IMR-90 (cell line): ENCODE measurements at places on chromosomes 3 and 15. TPM values are rescaled to one million over a fixed set of nuclear protein-coding genes. Genes with fewer than 3 reads are reported as not detected.

DNA sequence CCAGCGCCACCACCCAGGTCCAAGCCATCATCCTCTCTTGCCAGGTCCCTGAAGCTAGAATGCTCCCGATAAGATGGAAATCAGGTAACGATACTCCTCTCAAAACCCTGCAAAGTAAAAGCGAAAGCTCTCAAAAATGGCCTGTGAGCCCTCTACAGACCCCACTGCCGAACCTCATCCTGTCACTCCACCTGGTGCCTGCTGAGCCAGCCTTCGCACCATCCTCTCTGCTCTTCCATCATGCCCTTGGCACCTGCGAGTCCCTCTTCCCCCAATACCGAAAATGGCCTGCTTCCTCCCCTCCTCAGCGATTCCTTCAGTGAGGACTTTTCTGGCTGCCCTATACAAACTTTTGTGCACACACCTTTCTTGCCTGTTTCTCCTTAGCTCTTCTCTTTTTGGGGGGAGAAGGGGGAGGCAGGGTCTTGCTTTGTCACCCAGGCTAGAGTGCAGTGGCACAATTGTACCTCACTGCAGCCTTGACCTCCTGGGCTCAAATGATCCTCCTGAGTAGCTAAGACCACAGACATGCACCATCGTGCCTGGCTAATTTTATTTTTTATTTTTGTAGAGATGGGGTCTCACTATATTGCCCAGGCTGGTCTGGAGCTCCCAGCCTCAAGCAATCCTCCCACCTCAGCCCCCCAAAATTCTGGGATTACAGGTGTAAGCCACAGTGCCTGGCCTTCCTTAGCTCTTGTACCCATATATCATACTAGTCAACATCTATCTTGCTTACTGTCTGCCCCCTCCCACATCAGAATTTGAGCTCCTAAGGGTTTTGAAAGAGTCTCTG, 3.0 kb downstream of the IDH2 start:
- no peak for DNase-seq

DNA sequence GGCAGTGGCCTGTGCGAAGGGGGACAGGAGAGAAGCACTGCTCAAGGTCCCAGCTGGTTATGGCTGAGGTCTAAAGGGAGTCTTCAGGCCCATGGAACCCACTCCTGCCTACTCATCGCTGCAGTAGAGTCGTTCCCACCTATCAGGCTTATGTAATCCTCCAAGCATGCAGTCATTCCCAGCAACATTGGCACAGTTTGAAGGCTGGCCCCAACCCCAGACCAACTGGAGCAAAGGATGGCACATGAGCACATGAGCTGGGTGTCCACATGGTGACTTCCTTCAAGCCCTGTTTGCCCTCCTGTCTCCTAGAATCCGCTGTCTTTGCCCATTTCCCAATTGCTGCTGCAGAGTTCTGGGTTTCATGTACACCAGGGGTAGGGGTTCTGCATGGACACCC, 60.5 kb upstream of the FGD5 start:
- no peak for DNase-seq

DNA sequence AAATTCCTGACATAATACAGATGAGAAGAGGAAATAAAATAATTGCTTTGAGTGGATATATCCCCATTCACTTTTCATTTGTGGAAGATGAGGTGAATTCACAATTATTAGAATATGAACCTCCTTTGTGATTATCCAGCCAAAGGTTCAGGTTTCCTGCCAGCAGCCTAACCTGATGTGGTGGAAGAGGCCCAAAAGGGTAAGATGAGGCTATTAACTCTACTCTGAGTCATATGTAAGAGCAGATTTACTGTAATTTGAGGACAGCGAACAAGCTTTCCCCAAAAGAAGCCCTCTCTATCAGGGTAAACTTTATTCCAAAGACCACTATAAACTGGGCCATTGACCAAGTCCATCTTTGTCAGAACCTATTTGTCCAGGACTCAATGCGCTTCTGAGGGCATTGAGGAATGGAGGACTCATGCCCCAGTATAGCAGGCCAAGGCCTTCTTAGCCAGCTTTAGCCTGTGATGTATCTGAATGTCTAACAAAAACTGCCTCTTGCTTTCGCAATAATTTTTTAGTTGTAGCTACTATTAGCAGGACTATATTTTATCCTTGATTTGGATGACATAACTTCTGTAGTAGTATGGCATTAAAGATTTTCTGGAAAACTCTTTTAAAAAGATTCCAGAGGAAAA, 91.1 kb upstream of the ARL6 start:
- no peak for DNase-seq

GRCh38 chr3:115401298-115401697, 222.0 kb upstream of the GAP43 start:
- peak; percentile 95 for DNase-seq

GRCh38 chr15:61133361-61133760, 95.7 kb downstream of the RORA start:
- no peak for DNase-seq

DNA sequence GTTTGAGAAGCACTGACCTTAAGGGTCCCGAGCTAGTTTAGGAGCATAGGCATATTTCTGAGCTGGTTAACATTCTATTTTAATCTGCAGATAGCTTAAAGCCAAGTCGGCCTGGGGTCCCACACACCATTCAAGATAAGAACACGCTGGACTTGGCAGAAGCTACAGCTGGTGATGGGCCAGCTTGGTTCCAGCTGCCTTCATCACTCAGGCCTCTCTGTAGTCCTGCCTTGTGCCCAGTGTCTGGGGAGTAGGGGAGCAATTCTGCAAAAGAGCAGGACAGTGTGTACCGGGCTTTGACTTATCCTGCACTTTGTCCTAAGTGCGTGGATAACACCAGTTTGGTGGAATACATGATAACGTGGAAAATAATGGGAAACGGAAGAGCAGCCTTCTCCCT, 164.5 kb downstream of the MEGF11 start:
- no peak for DNase-seq

DNA sequence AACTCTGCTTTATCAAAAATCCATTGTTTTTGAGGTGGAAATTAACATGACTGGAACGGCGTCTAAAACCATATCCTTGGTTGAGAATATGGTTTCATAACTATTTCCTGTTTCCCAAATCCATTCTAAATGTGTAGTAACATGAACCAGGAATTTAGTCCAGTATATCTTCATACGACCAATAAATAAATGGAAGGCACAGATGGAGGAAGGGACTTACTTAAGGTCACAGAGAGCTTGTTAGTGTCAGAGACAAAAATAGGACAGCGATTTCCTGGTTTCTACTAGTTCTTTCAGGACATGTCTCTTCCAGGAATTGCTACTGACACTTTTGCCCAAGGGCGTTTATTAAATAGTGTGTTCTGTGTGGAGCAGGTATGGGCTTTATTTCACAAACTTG, 41.2 kb downstream of the HES1 start:
- no peak for DNase-seq

GRCh38 chr3:98733053-98733811, 29.9 kb upstream of the ST3GAL6 start:
- DNase-seq, result no peak

GRCh38 chr15:70704166-70704565, 59.2 kb downstream of the UACA start:
- no peak for DNase-seq

DNA sequence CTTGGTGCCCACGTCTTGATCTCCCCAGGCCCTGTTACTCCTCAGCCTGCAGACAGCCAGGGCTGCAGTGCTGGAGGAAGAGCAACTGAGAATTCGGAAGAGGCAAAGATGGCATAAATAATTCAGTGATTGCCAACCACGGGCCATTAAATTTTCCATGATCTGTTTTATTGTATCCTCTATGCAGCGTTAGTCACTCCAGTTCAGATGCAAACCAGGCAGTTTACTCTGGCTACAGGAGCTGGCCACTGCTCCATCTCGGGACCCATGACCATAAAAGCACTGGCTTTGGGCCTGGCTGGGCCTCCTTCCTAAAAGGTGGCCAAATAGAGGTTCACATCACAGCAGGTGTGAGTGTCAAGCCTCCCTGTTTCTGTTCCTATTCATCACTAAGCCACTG, 137.6 kb upstream of the TLE3 start:
- no peak for DNase-seq

GRCh38 chr15:34038871-34039789, at the start of gene AVEN:
Gene AVEN, minus strand, starts transcription at chr15:34039204. Its CDS starts 158 bp downstream, at chr15:34039046.
- DNase-seq, result peak; percentile 53

GRCh38 chr3:102079809-102080197, 230.5 kb downstream of the NFKBIZ start:
- no peak for DNase-seq

- DNase-seq, result no peak
These were observed 70.1 kb downstream of the GPR160 start for GRCh38 chr3:170107941-170108340.

- no peak for DNase-seq
These were observed 39.5 kb downstream of the ALDH1A2 start for GRCh38 chr15:58026051-58026450.

GRCh38 chr3:47747558-47747957, 34.1 kb downstream of the SMARCC1 start:
- no peak for DNase-seq

DNA sequence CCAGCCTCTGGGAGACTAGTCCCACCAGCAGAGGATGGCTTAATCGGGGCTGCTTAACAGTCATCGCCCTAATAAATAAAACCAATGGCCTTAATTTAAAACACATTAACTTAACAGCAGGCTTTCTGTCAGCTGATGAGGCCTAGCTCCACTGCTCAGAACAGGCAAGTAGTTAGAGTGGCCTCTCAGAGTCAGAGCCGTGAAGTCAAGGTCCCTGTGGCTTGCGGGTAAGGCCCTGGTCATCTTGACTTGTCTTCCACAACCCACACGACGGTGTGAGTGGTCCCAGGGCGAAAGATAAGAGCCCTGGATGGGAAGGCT, 11.8 kb downstream of the XXYLT1 start:
- peak; percentile 32 for DNase-seq

- DNase-seq, result no peak
These were observed 438.1 kb downstream of the NAALADL2 start for GRCh38 chr3:175297216-175297615.

DNA sequence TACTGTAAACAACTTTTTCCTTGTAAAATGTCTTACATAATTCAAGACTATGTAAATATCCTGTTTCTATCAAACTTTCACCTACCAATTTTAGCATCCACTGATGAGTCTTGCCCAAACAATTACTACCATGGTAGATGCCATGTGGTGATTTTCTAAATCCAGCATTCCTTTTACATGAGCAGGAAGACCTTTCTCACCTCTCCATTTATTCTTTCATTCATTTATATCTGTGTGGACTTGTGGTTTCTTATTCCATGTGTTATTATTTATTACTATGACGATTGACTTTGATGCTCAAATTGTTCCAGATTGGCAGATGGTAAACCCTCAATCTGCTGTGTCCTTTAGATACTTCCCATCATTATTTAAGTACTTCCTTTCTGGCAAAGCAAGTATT, 62.4 kb downstream of the IFT57 start:
- DNase-seq, result peak; percentile 66

GRCh38 chr15:28975766-28976179, 90.0 kb downstream of the APBA2 start:
- DNase-seq, result peak; percentile 55

DNA sequence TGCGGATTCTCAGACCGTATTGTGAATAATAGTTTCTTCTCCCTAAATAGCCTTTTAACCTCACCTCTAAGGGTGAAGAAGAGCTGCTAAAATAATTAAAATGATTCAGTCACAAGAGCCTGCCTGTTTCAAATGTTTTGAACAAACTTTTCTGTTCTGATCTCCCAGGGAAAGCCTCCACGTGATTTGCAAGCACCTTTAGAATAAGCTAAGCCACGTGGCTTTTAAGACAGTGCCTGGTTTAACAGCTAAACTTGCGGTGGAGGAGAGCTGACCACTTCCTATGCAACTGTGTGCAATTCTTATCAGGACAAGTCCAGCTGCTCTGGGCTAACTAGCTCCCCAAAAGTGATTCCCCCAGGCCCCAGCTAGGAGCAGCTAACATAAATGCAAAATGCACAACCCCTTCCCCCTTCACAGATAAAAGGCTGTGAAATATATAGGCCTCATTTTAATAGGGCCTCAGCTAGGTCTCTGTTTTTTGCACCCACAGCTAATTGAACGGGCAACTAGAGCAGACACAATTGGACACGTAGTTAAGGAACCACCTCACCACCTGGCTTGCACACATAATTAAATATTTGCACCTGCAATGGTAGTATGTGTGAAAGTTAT, 401.2 kb upstream of the NR2F2 start:
- peak; percentile 38 for DNase-seq

- peak; percentile 34 for DNase-seq
These were observed 62.5 kb upstream of the SKOR1 start for GRCh38 chr15:67762610-67763368.

- peak; percentile 85 for DNase-seq
These were observed 3.7 kb downstream of the IFT80 start for GRCh38 chr3:160395297-160395696.

DNA sequence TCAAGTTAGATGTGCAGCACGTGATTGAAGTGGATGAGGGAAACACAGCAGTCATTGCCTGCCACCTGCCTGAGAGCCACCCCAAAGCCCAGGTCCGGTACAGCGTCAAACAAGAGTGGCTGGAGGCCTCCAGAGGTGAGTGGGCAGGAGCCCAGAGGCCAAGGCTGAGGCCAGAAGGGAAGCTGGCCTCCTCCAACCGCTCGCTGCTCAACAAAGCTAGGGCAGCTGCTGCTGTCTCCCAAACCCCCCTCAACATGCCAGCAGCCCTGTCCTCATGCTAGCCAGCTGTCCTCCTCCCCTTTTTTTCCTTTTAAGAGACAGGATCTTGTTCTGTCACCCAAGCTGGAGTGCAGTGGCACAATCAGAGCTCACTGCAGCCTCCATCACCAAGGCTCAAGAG, 57.0 kb downstream of the BOC start:
- DNase-seq, result no peak

DNA sequence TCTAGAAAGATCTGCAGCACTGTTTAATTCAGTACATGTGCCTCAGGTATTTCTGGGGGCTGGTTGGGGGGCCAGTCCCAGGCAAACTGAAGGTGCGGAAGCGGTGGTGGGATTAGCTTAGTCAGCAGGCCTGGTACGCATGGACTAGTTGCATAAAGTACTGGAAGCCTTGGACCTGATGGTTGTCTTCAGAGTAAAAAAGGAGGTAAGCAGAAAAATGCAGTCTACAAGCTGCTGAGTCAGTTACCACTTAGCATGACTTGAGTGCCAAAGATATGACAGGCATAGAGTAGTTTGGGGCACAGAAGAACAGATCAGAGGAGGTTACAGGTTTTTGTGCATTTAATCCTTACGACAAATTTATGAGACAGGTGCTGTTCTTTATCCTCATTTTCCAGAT, 19.9 kb upstream of the GOLGA8J start:
- no peak for DNase-seq

GRCh38 chr15:51647128-51647562, 24.6 kb upstream of the DMXL2 start:
- peak; percentile 43 for DNase-seq

- DNase-seq, result no peak
These were observed 15.6 kb downstream of the ZNF710 start for GRCh38 chr15:90016721-90017120.

PRRT3 gene
- 0.72 and 1.4 TPM in 2 replicates for total RNA-seq

SLC22A13 gene
- total RNA-seq, result under 0.01 TPM in 2 replicates

SLC2A2 gene
- not detected in 2 replicates for total RNA-seq

HTD2 gene
- 11.4 and 13.3 TPM in 2 replicates for total RNA-seq

SLC12A6 gene
- 10.0 and 10.2 TPM in 2 replicates for total RNA-seq

TM4SF18 gene
- under 0.01 TPM in 1 of 2 replicates, not detected in the other for total RNA-seq

TRPC1 gene
- total RNA-seq, result 5.9 and 15.6 TPM in 2 replicates

KBTBD12 gene
- total RNA-seq, result not detected in 2 replicates

CYP1A2 gene
- total RNA-seq, result not detected in 2 replicates

FBLN2 gene
- 10.8 and 11.8 TPM in 2 replicates for total RNA-seq
